ENCODE measurements at places on chromosomes 12 and 14.

- DNase-seq: peak; percentile 71
These were observed 310.3 kb downstream of the C12orf75 start for GRCh38 chr12:105640761-105641160.

GRCh38 chr12:1978078-1978862, 26.0 kb downstream of the DCP1B start:
- DNase-seq: no peak

DNA sequence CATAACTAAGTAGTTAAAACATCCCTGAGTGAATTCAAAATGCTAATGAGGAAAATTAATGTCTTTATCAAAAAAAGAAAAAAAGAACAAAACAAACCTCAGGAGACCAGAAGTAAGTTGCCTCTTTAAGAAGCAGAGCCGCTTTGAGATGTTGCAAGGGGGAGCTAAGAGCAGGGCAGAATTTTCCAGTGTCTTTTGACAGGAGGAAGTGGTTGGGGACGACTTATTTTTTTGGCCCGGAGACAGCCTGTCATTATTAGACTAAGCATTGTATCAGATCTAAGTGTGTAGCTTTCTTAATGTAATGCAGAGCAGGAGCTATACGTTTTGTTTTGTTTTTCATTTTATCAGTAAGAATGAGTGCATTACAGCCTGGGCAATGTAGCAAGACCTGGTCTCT, 206.6 kb downstream of the CACNA1C start:
- no peak for DNase-seq

GRCh38 chr14:87888136-87888999, 104.6 kb downstream of the GALC start:
- no peak for DNase-seq

GRCh38 chr12:115163710-115164109, 479.7 kb upstream of the TBX3 start:
- DNase-seq: no peak

DNA sequence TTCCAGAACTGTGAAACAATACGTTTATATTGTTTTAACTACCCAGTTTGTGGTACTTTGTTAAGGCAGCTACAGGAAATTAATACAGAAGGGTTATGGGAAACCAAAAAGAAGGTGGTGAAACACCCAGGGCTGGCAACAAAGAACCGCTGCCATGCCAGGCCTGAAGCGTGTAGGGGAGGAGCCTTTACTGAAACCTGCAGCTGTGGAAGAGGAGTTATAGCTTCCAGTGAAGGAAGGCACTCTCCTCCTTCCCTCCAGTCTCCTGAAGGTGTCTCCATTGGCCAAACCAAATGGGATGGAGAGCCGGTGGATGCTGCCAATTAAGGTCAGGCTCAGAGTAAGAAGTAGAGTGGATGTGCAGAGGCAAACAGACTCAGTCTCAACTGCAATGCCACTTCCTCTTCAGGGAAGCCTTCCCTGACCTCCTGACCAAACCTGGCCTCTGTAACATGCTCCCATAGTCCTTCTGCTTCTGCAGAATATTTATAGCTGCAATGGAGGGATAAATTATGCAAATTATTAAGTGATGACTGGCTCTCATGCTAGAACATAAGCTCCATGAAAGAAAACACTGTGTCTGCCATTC, 168.3 kb downstream of the DAD1 start:
- no peak for DNase-seq

GRCh38 chr12:132326646-132327045, 2.7 kb downstream of the GALNT9 start:
- no peak for DNase-seq

GRCh38 chr12:18861287-18861858, 123.5 kb downstream of the CAPZA3 start:
- peak; percentile 14 for DNase-seq

- no peak for DNase-seq
These were observed 223.3 kb downstream of the CHST11 start for GRCh38 chr12:104680070-104680469.

DNA sequence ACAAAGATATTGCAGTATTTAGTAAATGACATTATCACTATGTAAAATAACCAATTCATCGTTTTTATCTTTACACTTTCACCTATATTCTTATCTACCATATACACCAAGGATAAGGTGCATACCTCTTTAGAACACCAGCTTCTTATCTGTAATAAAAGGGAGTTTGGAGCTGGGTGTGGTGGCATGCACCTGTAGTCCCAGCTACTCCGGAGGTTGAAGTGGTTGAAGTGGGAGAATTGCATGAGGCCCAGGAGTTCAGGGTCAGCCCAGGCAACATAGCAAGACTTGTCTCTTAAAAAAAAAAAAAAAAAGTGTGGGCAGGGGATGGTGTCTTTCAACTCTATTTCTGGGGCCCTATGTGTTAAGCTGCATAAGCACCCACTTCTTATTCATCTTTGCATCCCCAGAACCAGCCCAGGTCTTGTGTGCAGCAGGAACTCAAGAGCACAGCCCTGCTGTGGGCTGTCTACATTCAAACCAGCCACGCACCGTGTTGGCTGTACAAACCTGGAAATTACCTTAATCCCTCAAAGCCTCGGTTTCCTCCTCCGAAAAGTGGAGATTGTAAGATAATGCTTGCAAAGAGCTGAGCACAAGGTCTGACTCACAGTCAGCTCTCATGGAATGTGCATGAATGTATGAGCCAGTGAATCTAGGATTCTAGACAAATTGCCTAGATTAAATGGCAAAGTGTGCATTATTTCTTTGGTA, 256.6 kb upstream of the FOXN3 start:
- DNase-seq: peak; percentile 50

DNA sequence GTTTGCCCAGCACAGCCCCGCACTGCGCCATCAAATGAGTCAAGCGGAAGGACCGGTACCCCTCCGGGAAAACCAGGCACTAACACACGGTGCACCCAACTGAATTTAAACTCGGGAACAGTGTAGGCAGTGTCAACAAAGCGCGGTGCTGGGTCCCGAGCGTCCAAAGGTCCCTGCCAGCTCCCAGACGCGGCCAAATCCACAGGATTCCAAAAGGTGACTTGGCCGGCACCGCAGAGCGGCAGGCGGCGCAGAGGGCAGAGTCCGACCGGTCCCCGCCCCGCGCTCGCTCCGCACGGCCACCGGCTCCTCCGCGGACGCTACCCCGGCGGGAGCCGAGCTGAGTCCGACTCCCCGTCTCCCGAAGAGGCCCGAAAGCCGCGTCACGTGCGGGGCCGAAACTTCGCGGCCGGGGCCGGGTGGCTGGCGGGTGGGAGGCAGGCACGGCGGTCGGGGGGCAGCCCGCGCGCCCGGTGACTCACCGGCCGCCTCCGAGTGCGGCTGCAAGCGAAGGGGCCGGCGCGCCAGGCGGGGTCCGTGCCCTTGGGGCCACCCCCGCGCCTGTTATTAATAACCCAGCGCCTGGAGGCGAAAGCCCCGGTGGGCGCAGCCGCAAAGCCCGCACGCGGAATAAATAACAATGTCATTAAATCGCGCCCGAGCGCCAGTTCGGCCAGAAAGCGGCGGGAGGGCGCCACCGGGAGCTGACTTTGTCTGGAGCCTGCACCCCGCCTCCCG, 863 bp downstream of the DENND5B start:
- peak; percentile 84 for DNase-seq

- DNase-seq: no peak
These were observed 268.1 kb downstream of the IPO8 start for GRCh38 chr12:30427555-30427954.

DNA sequence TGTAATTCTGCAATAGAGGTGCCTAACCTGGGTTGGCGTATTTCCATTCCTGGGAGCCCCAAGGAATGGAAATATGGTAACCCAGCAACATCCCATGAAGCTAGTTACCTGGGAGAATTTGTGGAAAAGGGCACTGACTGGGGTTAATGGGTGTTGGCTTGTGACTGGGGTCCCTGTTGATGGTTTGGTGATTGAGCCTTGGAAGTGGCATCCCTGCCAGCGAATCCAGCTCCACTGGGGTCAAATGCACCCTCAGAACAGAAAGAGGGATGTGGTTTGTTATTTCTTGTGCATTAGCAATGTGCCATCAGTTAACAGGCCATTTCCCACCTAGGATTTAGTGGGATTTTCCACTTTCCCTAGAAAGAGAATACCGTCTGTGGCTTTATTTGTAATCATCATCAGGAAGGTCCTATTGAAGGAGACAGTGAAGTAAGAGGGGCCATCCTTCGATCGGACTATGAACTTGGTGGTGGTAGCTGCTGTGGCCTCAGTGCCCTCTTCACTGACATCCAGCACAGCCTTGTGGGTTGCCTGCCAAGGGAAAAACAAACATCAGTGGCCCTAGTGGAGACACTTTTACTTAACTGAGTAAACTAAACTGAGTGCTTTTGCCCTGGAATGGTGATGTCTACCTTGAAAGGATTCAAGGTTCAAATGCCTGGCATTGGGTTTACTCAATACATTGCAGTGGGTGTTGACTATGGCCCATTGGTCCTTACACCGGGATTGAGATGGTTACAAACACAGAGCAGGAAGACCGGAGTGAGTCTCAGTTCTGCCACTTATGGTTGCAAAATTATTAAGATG, 10.4 kb upstream of the SERPINA11 start:
- no peak for DNase-seq

DNA sequence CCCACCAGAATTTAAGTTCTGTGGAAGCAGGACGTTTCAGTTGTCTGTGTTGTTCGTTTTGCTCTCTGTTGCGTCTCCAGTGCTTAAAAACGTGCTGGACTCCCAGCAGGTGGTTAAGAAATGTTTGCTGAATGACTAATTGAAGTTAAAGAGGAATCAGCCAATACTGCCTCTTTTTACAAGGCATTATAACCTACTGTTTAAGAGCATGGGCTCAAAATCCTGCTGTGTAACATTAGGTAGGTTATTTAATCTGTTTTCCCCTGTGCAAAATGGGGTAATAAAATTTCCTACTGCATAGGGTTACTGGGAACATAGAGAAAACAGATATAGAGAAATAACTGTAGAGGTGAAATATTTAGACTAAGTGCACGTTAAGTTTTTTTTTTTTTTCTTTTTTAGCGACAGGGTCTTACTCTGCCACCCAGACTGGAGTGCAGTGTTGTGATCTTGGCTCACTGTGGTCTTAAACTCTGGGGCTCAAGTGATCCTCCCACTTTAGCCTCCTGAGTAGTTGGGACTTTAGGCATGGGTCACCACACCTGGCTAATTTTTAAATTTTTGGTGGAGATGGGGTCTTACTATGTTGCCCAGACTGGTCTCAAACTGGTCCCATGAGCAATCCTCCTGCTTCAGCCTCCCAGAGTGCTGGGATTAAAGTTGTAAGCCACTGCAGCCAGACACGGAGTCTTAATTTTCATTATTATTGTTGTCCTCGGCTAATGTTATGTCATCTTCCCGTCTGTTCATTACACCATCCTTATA, 139.4 kb upstream of the PRICKLE1 start:
- no peak for DNase-seq

- peak; percentile 96 for DNase-seq
These were observed 18.2 kb upstream of the CACNA2D4 start for GRCh38 chr12:1936406-1937320.

DNA sequence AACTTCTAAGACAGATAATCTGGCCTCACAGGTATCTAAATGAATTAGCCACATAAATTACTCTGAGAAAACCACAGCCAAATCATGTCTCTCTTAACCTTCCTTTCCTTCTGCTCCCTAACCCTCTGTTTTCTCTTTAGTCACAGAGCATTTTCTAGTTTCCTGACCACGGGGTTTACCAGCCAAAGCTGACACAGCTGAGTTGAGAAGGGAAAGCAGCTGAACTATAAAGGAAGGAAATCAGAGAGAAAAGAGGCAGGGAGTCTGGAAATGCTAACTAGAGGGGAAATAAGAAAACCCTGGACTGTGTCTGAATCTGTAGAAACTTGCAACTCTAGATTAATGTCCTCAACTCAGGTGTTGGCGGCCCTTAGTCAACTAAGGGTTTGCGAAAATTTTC, 24.4 kb downstream of the ANKS1B start:
- DNase-seq: peak; percentile 30

- no peak for DNase-seq
These were observed 50.7 kb downstream of the DIP2B start for GRCh38 chr12:50555471-50555885.

DNA sequence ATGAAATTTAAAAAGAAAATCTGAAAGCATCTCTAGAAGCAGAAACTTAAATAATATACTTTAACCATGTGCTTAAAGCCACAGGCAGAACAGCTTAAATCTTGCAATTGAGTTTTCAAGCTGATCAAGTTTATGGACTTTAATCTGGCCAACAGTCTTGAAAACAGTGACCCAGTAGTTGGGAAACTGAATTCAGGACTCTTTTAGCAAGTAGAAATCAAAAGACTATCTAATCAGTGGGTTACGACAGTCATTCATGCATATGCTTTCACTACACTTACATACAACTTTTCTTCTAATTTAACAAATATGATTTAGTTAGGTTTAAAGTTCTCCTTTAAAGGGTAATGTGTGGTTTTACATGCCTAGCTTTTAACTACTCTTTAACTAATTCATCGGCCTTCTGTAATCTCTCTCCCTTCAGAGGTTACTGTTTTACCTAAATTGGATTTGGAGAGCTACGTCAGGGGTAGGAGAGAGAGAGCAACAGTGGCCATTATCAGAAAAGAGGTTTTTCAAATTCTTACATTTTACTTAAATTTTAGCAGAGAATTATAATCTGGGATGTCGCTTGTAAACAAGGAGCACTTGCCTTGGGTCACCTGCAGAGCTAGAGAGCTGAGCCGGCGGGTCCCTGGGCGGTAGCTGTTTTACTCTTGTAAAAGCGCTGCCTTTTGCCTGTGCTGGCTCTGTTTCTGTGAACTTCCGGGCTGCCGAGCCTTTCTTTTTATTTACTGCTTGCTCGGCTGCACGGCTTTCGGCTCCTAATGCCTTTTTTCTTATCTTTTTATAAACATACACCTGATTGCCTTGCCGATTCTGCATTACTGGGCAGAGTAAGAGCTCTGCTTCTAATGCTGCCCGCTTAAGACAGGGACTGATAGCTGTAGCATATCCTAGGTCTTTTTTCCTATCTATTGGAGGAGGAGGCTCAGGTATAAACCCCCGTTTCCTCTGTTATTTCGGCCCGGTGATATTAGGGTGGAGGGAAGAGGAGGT, 17.4 kb upstream of the LYZ start:
- peak; percentile 29 for DNase-seq

DNA sequence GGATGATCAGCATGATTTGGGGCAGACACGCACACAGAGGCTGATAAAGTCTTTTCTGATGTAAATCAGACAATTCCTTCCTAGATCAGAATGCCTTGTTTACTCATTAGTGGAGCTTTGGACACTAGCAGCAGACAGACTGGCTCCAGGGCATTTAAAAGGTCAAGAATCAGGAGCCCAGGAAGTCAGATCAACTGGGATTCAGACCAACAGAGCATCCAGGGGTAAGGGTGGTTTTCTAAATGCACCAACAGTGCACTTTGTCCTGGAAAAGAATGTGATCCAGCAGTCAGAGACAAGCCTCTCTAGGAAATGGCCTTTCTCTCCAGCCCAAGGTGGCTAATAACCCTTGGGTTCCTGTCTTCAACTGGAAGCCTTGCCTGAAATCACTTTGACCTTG, 405.3 kb downstream of the MED13L start:
- DNase-seq: no peak

Measured in astrocyte of the hippocampus (primary cell).